NCI-H524 treated with DMSO at 0.1 percent for 48 hours (cell line): ENCODE measurements at places on chromosomes 13 and 19.

GRCh38 chr19:46691104-46691503 lies 25.8 kb downstream of the PRKD2 start:
- DNase-seq, result no peak

- DNase-seq, result no peak
Observed at GRCh38 chr13:70769817-70770216, 661.6 kb upstream of the KLHL1 start.

GRCh38 chr19:11737964-11738745 lies 591 bp downstream of the ZNF823 start:
- DNase-seq, result no peak

GRCh38 chr13:30257468-30258099 lies 49.8 kb downstream of the KATNAL1 start:
- no peak for DNase-seq

DNA sequence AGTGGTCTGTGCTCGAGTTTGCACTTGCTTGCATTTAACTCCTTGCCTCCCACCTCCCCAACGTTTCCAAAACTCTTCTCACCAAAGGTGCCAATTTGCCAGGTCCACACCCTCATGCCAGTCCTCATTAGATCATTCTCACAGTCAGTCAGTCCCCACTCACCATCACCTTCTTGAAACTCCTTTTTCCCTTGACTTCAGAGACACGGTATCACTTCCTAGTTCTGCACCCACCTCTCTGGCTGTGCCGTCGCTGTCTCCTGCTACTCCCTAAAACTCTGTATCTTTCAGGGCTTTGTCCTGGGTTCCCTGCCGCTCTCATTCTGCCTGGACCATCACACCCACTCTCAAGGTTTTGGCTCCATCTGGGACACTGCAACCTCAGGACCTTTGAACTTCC lies 19.6 kb downstream of the OLFM2 start:
- DNase-seq, result no peak

DNA sequence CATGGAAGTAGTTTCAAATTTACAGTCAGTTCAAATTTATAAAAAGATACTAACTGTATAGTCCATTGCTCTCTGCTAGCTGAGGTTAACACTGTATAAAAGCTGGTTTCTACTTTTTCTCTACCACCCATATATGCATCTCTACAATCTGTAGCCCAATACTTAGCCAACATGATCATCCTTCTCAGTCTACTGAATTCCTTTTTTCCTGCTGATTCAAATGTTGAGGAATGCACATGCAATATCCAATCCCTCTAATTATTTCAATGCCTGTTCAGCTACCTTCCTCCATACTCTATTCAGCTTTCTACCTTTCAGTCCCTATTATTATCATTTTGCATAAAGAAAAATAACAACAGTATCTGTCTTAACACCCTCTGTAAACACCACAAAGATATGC lies 15.6 kb downstream of the KPNA3 start:
- DNase-seq, result no peak

DNA sequence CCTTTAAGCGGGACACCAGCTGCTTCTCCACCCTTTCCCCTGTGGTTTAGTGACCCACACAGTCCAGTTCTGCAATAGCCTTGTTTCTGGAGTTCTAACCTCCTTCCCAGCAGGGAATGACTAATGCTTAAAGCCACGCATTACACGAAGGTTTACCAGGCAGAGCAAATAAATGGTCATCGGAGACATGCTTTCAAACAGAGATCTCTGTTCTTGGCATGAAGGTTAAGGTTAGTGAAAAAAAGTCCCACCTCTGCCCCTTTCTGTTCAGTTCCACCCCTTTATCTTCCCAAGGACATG lies 25.3 kb upstream of the MEDAG start:
- no peak for DNase-seq

- no peak for DNase-seq
Observed at GRCh38 chr19:10195199-10195519, 406 bp upstream of the DNMT1 start.

DNA sequence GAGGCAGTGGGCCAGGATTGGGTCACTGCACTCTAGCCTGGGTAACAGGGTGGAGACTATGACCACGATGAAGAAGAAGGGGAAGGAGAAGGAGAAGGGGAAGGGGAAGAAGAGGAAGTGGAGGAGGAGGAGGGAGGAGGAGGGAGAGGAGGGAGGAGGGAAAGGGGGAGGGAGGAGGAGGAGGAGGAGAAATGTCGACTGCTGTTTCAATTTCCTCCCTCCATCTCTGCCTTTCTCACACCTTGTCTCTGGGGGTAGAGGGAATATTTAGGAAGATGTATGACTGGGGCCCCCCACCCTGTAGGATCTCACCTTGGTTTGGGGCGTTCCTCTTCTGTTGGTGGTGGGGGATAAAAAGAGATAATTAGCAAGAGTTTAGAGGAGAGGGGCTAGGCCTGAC lies 3.8 kb downstream of the TNNT1 start:
- DNase-seq, result no peak

DNA sequence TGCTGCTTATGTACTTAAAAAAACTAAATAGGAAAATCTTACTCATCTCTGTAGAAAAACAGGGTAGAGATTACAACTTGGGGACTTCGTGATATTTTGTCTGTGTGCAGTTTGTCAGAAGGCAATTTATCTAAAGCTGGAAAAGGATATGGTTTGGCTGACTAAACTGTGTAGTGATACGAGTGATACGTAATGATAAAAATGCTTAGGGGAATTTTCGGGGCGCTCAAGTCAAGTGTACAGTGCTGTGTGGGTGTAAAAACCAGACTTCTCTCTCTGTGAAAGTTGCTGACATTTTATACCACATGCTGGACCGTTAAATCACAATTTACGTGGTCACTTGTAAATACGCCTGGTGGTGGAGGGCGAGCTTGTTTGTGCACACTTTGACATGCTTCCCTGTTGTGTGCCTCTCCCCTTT lies 221.7 kb downstream of the KCNRG start:
- DNase-seq, result no peak

- no peak for DNase-seq
Observed at GRCh38 chr13:96415831-96416385, 326.0 kb downstream of the HS6ST3 start.

- DNase-seq, result no peak
Observed at GRCh38 chr13:76884907-76885202, 1.4 kb downstream of the KCTD12 start.

GRCh38 chr13:24287748-24288287 lies 21.6 kb upstream of the C1QTNF9 start:
- no peak for DNase-seq

GRCh38 chr19:32873247-32873959 lies 3.8 kb upstream of the SLC7A9 start:
- no peak for DNase-seq

DNA sequence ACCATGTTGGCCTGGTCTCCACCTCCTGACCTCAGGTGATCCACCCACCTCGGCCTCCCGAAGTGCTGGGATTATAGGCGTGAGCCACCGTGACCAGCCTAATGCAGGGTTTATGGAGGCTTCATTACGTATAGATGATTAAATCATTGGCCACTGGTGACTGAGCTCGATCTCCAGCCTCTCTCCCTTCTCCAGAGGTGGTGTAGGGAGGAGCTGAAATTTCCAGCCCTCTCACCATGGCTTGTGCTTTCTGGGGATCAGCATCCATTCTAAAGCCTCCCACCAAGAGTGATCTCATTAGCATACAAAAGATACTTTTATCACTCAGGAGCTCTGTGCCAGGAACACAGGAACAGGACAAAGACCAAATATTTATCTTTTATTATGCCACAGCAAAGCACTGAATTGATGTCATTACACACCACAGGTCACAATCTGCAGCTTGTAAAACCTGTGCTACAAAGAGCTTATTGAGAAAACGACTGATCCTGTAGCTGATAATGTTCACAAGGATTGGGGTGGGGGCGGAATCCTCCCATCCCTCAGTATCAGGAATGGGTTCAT lies 32.4 kb downstream of the RHPN2 start:
- no peak for DNase-seq

GRCh38 chr19:7940841-7941240 lies 2.6 kb downstream of the TIMM44 start:
- DNase-seq, result no peak

DNA sequence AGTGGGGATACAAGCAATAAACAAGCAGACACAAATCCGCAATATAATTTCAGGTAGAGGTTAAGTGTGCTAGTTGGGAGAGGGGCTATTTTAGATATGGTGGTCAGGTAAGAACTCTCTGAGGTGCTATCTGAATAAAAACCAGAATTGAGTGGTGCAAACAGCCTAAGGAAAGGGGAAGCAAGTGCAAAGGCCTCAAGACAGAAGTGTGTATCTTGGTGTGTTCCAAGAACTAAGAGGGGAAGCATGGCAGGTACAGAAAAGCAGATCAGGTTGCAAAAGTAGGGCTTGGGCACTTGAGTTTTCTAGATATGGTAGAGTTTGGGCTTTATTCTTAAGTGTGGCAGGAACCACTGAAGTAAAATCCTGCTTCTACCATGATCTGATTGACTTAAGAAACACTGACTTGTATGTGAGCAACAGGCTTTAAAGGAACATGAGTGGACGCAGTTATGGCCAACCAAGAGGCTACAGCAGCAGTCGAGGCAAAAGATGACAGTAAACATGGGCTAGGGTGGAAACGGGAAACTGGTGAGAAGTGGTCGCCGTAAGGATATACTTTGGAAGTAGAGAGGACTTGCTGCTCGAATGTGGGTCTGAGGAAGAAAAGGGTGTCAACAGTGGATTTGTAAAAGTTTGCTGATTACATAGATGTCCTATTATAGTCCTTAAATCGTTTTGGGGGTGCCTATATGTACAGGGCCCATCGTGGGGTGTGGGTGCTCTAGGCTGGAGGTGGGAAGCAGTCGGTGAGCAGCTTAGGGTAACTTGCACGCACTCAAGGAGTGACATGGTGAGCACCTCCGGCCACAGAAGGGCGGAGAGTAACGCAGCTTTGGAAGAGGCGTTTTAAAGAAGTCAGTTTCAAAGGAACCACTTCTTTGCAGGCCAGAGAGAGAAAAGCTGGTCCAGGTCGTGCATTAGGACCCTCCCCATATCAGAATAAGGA lies 677 bp downstream of the TGDS start:
- no peak for DNase-seq

- DNase-seq, result no peak
Observed at GRCh38 chr13:33453936-33454335, 168.4 kb upstream of the STARD13 start.

DNA sequence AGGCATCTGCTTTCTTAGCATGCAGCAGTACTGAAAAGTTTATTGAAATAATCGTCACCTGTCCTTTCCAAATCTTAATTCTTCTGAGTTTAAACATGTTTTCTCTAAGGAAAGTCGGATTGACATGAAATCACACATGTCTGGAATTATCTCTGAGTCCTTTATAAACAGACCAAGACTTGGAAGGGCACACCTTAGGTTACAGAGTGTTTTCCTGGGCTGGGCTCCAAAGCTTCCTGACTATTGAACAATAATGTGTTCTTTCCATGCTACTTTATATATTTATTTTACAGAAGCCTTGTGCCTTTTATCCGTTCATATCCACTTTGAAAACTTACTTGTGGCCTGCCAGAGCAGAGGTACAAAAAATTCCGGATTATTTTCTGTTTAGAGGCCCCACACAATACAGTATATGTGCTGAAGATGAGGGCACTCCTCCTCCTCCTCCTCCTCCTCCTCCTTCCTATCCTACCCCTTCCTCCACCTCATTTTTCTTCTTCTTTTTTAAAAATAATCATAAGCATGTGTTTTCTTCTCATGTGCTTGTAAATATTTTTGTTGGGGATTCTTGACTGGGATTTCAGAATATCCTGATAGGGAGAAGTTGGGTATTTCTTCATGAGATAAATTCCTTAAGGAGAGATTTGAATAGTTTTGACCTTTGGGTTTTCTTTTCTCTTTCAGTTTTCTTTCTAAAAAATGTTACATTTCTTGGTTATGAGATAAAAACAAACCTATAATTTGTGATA lies 52.3 kb downstream of the LRCH1 start:
- DNase-seq, result no peak

DNA sequence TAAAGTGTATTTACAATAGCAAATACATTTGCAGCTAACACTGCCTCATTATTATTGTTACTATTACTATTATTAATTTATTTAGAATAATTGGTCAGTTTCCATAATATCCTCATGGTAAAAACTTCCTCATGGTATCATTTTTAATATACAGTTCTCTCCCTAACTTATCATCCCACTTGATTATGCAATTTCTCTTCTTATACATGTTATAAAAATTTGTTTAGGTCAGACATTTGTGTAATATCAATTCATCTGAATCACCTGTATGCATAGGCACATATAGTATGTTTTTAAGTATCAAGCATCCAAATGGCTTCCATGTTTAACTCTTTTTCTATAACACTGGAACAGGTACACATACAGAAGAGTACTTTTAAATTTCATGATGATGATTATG lies 210.8 kb upstream of the STARD13 start:
- no peak for DNase-seq

DNA sequence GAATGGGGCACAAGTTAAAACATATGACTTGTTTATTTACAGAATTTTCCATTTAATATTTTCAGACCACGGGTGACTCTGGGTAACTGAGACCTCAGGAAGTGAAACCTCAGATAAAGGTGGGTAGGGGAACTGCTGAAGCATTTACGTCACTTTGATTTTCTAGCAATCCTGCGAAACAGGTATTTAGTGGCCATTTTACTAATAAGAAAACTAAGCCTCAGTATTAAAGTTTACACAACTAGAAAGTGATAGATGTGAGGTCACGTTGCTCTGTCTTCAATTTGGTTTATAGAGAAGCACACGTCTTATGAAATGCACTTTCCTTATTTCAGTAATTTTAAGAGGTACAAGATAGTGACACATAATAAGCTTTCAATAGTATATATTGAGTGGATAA lies 402.8 kb downstream of the FGF9 start:
- DNase-seq, result no peak

- DNase-seq, result no peak
Observed at GRCh38 chr13:79522583-79522982, 41.6 kb downstream of the NDFIP2 start.

- no peak for DNase-seq
Observed at GRCh38 chr19:7856679-7857663, 17.2 kb downstream of the PRR36 start.

GRCh38 chr19:46283771-46284170 lies 13.1 kb upstream of the HIF3A start:
- no peak for DNase-seq

DNA sequence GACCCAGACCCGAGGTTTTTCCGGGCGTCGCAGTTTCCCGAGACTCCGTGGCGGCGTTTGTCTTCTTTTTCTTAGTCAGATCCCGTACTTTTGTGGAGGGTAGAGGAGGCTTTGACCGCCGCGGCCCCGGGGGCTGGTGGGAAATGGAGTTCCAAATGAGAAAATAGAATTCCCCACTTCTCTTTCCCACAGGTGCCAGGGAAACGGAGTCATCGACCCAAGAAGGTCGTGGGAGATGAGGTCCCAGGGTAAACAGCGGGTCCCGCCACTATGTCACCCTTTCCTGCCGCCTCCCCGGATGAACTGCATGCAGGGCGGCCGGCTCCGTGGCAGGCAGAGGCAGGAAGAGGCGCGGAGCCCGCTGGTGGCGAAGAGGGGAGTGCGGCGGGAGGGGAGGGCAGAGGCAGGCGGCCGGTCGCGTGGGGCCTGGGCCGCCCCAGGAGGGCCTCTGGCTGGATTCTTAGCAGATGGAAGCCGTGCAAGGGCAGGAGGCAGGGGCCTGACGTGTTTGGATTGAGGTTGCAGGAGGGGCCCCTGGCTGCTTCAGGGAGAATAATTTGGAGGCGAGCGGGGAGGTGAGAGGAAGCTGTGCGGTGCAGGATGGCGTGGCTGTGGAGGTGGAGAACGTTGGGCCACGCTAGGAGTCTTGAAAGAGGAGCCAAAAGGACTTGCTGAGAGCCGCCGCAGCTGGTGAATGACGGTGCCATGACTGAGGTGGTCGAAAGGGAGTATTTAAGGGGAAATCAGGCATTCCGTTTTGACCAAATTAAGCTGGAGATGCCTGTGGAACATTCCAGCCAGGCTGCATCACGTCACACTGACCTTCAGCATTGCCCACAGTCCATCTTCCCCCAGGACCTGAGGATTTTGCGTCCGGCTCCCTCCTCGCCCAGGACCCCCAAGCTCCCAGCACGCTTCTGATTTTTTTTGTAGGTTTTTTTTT lies 11.7 kb downstream of the CYTH2 start:
- no peak for DNase-seq
